HuH-7 (cell line): ENCODE measurements at places on chromosomes 4 and X.
A peak's percentile ranks its signal among the peaks of the same experiment; 100 is the strongest.

DNA sequence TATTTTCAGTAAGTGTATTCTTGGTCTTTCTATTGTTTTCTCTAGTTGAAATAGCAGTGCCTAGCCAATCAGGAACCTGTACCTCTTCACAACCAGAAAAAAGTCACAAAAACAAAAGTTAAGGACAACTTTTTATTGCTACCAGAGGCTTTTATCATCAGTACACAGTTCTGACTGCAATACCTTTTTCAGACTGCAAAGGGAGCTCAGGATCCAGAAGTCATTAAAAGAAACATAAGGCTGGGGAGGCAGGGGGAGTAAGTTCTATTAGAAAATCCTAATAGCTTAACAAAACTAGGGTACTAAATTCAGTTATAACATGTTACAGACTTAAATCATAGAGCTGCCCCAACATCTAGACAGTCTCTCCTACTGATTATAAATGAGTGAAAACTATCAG is 28.8 kb downstream of the CCNI start:
- DNase-seq = no peak

- DNase-seq = peak; percentile 58
These were observed 383 bp upstream of the TBC1D19 start for GRCh38 chr4:26583538-26583864.

DNA sequence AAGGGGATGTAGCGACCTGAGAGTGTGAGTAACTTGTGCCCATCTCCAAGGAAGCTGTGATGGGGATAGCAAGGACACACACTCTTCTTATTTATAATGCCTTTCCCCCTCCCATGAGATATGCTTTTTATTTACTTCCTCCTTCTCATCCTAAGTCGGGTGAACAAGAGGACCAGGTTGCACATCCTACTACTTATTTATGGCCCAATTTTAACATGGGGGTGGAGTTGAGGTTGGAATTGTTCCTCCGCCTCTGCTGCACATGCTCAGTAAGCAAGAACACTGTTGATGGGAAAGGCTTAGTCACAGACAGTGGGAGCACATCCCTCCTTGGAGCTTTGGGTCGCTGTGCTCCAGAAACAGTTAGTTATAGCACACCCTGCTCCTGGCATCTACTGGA is 15.2 kb upstream of the TLR8 start:
- no peak for DNase-seq

DNA sequence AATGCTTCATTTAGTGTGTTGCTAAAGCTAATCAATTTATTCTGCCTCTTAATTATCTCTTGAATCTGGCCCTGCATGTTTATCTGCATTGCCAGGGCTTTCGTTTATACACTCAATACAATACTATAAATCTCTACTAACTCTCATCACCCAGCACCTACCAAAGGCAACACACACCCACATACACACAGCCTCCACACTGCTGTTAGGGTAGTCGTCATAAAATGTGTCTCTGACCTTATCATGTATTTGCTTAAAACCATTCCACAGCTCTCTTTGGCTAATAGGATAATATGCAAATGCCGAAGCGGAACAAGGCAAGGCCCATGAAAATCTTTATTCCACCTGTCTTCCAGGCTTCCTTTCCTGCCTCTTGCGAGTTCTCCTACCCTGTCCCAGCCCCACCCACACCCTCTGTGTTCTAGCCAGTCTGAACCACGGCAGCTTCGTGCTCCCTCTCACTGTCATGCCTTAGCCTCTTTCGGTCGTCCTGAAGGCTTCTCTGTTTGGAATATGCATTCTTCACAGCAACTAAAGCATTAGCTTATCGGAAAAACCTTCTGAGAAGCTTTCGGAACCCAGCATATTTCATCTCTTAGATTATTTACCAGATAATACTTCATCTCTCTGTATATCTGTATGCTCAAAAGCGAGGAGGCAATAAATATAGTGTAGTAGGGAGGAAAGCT is 333.5 kb downstream of the TENM3 start:
- no peak for DNase-seq

DNA sequence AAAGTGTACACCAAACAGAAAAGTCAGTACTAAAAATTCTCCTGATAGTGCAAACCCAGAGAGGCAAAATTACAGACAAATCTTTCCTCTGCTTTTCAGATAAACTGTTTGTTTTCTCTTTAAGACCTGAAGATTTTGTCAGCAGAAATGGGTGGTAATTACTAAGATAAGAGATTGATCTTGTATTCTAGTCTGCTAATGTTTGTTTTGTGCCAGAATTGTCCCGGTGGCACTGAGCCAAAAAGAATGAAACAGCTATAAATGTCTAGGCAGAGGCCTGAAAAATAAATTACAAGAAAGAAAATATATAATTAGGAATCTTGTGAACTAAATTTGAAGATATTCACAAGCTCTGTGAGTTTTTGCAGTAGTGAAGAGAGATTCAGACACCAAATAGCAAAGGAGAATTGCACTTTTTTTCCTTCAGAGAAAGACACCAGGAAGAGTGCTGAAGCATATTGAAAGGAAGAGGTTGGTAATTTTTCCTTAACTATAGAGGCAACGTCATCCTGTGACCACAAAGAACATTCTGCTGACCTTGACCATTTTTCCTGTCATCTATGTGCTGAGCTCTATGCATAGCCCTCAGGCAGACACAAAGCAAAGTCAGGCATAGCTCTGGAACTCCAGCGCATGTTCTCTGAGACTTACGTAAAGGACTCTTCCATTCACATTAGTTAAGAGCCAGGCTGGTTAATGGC is 314.5 kb upstream of the RASGEF1B start:
- DNase-seq = no peak

- DNase-seq = no peak
These were observed 741.8 kb upstream of the INTU start for GRCh38 chr4:126890994-126891393.

DNA sequence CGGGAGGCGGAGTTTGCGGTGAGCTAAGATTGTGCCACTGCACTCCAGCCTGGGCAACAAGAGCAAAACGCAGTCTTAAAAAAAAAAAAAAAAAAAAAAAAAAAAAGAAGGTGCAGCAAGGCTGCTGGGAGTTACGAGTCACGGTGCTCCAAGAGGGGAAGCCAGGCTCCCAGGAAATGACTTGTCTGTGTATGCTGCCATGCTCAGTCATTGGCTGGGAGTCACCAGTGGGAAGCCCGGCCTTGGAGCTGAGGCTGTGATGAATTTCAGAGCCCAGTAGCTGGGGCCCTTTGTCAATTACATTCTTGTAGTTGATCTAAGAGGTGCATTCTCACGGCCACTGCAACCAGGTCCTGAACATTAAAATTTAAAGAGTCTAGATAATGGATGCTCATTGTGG is 1105.1 kb upstream of the TENM3 start:
- DNase-seq = no peak

DNA sequence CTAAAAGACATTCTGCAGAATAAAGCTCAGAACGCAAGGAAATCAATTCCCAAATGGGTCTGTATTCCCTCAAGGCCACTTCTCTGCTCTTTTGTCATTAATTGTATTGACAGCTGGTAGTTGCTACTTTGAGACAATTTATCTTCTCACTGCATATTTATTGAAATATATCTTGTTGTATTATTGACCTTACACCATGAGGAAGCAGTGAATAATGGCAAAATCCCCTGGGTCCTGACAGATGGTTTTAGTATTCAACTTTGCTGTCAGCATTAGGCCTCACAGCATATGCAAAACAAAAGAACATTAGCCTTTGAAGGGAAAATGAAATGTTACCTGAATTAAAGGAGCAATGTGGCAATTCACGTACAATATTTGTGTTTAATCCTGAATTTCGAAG is 406.1 kb upstream of the TRAM1L1 start:
- DNase-seq = no peak

DNA sequence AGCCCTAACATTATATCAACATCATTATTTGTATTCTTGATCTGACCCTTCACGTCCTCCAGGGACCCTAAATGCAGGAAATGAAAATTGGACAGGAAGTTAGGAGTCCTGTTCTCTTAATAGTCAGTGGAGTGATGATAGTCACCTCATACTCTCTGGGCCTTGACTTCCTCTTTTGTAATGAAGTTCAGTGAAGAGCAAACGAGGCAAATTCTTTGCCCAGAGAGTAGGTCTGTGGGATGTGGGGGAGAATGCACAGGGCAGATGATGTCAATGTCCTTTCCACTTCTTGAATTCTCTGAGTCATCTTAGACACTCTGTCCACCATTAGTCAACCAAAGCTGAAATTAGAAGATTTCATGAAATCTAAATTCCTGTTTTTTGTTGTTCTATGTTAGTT is 17.1 kb upstream of the GPRIN3 start:
- no peak for DNase-seq

- no peak for DNase-seq
These were observed 28.1 kb downstream of the KLHL8 start for GRCh38 chr4:87192145-87192919.

DNA sequence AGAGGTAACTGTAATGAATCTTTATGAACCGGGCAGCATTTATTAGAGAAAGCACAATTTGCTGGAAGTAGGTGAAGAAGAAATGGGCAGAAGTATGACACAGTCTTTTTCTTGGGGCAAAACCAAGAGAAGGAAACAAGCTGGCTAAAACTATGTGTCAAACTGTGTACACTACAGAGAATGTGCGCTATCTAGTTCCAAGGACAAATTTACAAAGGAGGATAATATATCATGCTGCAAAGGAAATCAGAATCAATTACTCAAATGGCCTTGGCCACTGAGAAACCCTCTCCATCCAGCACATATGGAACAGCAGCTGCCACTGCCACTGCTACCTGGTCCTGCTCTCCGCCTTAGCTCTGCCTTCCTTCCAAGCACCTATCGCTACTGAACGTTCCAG is 17.1 kb upstream of the MECP2 start:
- no peak for DNase-seq

DNA sequence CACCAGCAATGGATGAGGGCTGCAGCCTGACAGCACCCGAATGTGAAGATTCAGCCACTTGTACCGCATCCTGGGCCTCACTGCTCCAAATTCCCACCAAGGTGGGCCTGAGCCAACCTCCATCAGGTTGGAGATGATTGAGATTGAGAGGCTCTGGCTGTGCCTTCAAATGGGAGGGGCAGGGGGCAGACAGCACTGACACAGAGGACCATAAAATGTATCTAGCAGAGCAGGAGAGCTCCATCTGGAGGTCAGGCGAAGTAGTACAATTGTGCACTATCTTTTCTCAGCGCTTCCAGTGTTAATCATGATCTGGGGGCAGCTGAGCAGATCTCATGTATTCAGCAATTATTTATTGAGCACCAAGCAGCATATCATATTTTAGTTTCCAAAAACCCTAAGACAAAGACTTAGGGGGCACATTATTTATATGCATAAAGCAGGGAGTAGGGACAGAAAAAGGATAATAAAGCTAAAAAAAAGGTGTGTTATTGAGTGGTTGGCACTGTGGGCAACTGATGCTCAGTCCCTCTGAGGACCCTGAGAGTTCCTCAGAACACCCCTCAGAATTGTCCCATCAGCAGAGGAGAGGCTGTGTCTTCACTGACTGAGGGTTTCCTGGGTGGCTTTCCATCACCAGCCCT is 31.6 kb upstream of the C1QTNF7 start:
- DNase-seq = peak; percentile 34

DNA sequence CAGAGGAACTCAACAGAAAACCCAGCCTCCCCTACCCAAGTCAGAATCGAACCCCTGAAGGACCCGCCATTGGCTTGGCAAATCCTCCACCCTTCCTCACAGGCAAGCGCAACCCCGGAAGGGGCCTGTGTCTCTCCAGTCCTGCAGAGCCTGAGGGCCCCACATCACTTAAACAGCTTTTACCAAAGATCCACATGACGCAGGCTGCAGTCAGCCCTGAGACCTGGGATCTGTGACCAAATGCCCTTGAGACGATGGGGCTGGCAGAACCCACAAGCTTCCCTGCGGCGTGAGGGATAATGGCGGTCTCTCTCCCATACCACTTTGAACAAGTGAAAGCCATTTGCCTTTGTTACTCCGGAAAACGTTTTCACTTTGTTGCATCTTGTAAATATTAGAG is 54.9 kb downstream of the ACOX3 start:
- DNase-seq = no peak

DNA sequence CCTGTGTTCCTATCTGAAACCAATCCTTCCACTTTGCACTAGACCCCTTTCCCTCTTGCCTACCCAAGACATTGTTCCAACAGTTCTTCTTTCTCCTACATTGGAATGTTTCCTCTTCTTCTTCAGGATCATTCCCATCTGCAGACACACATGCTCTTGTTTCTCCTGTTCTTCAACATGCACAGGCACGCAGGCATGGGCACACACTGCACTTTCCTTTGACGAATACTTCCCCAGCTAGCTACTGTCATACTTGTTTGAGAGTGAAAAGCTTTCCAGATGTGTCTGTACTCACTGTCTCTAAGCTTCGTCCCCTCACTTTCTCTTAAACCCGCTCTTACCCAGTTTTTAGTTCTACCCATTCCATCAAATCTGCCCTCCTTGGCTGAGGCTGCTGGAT is 31.8 kb upstream of the ERVMER34-1 start:
- no peak for DNase-seq

DNA sequence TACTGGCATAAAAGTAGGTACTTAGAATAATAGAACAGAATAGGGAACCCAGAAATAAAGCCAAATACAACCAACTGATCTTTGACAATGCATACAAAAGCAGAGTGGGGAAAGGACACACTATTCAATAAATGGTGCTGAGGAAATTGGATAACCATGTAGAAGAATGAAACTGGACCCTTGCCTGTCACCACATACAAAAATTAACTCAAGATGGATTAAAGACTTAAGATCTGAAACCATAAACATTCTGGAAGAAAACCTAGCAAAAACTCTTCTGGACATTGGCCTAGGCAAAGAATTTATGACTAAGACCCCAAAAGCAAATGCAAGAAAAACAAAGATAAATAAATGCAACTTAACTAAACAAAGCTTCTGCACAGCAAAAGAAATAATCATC is 45.6 kb downstream of the ARFIP1 start:
- no peak for DNase-seq

- DNase-seq = no peak
These were observed 55.7 kb upstream of the NUDT6 start for GRCh38 chr4:122978109-122978508.
